ENCODE measurements at places on chromosomes 2 and 18.

GRCh38 chr2:76946631-76947145, 575.5 kb downstream of the LRRTM4 start:
- DNase-seq: peak; percentile 36

DNA sequence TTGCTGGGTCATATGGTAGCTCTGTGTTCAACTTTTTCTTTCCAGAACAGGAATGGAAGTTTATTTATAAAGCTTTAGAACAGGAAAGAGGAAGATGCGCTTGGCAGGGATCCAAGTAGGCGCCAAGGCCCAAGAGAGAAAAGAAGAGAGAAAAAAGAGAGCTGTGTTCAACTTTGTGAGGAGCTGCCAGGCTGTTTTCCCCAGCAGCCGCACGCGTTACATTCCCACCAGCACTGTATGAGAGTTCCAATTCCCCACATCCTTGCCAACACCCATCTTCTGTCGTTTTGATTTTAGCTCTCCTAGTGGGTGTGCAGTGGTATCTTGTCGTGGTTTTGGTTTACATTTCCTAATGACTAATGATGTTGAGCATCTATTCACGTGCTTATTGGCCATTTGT, 51.4 kb downstream of the KCNF1 start:
- DNase-seq: no peak

DNA sequence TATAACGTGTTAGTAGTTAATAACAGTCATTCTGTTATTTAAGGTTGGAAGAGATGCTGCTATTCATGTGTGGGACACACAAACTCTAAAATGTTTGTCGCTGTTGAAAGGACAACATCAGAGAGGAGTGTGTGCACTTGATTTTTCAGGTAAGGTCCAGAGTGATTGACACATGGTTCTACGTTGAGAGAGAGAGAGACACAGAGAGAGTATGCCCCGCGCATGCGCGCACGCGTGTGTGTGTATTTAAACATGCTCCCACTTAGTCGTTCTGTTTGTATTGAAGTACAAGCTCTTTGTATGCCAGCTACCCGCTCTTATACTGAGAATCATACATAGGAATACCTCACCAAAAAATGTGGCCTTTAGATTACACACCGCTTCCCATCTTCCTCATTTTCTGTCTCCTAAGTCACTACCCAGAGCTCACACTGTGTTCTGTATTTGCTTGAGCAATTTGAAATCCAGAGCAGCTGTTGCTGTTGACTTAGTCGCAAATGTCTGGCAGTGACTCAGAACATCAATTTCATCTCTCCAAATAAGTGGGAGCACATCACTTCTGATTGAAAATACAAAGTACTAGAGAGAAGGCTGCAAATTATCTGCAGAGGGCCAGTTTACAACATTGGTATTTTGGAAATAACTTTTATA, 148.1 kb downstream of the EML6 start:
- DNase-seq: peak; percentile 43

DNA sequence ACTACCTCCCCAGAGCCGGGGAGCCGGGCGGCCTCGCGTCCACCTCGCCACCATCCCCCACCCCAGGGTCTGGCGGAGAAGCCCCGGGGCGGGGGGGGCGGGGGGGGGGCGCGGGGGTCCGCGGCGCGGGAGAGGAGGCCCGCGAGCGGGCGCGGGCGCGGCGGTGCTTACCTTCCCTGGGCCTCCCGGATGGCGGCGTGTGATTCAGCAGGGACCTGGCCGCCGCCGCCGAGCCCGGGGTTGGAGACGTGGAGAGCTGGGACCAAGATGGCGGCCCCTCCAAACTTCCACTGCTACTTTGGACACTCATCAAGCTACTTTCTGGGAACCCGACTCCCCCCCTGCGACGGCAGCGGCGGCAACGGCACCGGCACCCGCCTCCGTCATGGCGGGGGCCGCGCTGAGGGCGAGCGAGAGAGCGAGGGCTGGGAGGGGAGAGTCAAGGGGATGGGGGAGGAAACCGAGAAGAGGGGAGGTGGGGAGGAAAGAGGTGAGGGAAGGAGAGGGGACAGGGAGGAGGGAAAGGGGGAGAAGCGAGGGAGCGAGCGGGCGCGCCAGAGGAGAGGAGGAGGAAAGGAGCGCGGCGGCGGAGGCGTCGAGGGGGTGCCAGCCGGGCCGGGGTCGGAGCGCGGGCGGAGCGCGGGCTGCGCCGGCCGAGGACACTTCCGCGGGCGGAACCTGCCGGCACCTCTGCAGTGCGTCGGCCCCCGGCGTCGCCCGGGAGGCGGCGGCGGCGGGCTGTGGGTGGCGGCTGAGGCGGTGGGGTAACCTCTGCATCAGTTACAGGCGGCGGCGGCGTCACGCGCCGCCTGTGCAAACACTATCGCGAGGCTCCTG, at the start of gene TLK1:
TLK1 (minus strand) TSS at position 775 of the 837 bp plus-strand sequence; CDS start at position 310, 465 bp downstream.
- DNase-seq: peak; percentile 83

DNA sequence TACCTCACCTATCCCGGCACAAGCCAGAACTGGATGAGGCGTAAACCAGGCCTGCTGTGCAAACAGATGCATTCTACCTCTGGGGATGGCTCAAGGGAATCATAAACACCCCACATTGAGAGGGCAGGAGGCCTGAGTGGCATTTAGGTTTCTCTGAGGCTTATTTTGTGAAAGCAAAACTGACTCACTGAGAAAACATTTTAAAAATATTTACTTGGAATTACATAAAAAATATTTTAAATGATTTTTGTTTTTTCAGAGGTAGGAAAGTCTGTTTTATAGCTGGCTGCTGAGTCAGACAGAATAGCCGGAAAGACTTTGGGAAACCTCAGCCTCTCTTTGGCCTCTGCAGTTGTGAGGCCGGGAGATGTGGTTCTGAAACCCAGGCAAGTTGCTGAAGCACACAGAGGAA, 244.1 kb downstream of the NCKAP5 start:
- no peak for DNase-seq

DNA sequence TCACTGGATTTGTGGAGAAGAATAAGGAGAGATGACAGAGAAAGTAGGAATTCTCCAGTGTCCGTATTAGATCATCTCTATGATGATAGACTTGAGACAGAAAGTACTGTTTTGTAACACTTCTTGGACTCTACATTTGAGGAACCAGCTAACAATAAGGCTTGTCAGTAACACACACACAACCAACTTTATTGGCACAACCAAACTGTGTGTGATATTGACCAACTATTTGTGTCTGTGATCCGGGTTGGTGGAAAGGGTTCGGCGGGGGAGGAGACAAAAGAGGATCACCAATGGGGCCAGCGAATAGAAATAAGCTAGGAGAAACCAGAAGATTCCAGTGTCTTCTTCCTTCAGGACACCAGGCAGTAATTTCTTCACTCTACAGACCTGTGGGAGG, 79.8 kb downstream of the MARCHF4 start:
- DNase-seq: no peak

DNA sequence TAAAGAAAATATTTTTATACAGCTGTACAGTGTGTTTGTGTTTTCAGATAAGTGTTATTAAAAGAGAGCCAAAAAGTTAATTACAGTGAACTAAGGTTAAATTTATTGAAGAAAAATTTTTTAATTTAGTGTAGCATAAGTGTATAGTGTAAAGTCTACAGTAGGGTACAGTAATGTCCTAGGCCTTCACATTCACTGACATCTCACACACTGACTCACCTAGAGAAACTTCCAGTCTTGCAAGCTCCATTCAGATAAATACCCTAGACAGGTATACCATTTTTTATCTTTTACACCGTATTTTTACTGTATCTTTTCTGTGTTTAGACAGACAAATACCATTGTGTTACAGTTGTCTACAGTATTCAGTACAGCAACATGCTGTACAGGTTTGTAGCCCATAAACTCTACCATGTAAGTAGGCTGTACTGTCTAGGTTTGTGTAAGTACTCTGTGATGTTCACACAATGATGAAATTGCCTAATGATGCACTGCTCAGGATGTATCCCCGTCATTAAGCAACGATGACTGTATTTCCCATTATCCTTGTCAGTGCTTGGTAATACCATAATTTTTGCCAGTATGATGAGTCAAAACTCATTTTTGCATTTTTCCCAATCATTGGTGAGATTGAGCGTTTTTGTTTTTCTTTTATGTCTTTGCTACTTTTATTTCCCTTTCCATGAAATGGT, 48.2 kb upstream of the B3GNT2 start:
- DNase-seq: no peak

DNA sequence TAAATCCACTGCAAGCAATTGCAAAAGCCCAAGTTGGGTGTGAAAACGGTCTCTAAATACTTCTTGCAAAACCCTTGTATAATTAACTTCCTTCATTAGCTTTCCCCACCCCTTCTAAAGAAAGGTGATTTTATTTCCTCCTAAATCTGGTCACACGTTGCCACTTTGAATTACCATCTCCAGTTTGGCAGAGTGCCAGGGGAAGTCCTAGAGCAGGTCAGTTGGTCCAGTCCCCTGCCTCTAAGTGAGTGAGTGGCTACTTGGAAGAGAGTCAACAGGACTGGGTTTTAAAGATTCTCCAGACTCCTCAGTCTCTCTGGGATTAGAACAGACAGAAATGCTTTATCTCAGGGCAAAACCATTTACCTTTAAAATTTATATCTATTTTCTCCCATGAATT, 18.7 kb upstream of the LYPD6B start:
- no peak for DNase-seq

- no peak for DNase-seq
These were observed 69.9 kb downstream of the COA5 start for GRCh38 chr2:98538280-98539041.

GRCh38 chr2:38098421-38099098, 22.6 kb upstream of the CYP1B1 start:
- no peak for DNase-seq

- peak; percentile 60 for DNase-seq
These were observed 34.7 kb upstream of the MAP2 start for GRCh38 chr2:209389171-209389618.

GRCh38 chr2:226478109-226478809, 321.4 kb downstream of the IRS1 start:
- no peak for DNase-seq

DNA sequence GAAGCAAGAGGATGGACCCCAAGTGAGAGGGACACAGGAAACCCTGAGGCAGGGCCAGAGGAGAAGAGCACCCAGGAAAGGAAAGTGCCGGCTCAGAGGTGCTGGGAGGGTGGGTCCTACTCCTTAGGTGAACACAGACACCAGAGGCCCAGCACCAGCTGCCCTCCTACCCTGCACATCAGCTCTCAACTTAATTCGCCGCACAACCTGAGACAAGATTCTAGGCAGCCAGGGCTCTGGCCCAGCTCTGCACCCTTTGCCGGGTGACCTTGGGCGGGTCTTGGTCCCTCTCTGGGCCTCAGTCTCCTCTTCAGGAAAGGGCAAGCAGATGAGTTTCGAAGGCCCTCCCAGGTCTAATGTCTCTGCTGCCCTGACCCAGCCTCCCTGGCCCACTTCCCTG, 28.1 kb downstream of the ZFP36L2 start:
- DNase-seq: no peak

- DNase-seq: peak; percentile 92
These were observed at the start of gene ALK for GRCh38 chr2:29921560-29921915. ALK (minus strand) TSS chr2:29921586; CDS start chr2:29920659, 927 bp downstream.

DNA sequence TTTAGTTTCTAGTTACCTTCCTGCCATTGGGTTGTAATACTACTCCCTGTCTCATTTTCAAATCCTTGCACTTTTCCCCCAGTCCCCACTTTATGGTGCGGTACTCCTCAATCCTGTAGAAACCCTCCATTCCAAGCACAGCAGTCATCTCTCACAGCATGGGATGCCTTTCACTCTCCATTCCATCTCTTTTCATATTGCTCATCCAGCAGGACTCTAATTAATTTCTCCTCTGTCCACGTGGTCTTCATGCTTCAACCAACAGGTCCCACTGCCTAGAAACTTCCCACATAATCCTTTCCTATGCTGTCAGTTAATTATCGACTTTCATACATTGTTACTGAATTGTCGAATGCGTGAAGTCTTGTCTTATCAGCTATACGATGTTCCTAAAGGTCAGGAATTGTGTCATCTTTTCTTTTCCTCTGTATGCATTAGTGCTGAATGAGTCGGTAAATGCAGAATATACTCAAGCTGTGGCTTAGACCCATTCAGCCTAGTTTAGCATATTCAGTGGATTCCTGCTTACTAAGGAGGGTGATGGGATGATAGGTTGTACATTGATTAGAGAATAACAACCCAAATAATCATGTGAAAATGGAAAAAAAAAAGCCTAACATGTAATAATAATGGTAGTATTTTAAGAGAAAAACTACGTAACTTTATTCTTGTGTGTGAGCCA, 89.7 kb downstream of the CRIM1 start:
- no peak for DNase-seq

Measured in NCI-H2227 treated with DMSO at 0.1 percent for 48 hours (cell line).